ENCODE measurements at places on chromosomes 7 and 10.
A peak's percentile ranks its signal among the peaks of the same experiment; 100 is the strongest.

DNA sequence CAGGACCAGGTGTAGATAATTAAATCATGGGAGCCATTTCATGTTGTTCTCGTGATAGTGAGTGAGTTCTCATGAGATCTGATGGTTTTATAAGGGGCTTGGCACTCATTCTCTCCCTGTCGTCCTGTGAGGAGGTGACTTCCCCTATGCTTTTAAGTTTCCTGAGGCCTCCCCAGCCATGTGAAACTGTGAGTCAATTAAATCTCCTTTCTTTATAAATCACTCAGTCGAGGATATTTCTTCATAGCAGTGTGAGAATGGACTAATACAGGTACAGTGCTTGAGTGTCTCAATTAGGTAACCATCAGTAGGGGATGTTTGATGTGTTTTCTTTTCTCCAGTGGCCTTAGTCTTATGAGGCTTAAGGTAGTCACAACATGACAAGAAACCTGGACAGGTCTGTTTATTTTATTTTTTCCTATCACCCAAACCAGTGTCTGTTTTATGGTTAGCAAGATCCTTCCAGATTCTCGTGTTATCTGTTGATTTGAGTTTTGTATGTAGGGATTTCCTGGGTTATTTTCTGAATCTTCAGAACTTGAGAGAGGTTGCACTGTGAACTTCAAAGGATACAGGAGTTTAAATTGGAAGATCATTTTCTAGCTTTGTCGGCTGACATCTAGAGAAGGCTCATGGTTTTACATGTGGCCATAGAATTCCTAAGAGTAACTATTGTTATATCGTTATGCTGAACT, 32.1 kb downstream of the UMAD1 start:
- DNase-seq = no peak

GRCh38 chr10:36181426-36182178, 539.5 kb upstream of the FZD8 start:
- no peak for DNase-seq

DNA sequence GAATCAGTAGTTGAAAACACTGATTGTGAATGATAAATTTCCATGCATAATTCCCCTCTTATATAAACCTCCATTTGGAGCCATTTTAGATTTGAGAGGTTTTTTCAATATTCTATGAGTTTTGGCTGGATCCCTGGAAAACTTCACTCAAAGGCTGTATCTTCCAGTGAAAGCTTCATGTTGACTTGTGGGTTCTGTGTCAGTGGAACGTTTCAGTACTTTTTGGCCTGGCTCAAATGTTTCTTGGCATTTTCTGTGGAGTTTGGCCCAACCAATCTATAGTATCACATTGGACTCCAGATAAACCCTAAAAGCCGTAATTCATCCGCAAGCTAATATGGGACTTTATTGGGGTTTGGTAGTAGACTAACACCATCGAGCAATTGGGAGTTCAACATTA, 172.6 kb upstream of the PRPS1L1 start:
- no peak for DNase-seq

GRCh38 chr10:100008142-100008522, 1.6 kb downstream of the DNMBP start:
- no peak for DNase-seq

DNA sequence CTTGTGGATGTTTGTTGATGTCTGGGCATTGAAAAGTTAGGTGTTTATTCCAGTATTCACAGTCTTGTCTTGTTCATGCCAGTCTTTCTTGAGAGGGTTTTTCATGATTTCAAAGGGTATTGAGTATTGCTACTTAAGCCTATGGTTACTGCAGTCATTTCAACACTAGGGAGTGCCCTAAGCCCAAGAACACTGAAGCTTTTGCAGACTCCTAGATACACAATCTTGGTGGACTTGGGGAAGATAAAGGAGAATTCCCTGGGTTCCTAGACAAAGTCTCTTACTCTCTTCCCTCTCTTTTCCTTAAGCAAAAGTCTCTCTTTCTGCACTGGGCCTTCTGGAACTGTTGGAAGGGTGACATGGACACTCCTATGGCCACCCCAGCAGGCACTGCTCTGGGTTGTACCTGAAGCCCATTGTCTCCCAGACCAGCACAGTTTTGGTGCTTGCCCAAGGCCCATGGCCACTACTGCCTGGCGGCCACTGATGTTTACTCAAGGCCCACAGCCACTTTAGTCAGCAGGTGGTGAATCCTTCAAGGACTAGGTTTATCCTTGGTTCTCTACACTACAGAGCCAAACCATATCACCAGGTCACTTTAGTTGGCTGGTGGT, 24.9 kb downstream of the SAMD9 start:
- DNase-seq = peak; percentile 24

GRCh38 chr7:144588559-144589051, 185.1 kb upstream of the NOBOX start:
- DNase-seq = no peak

DNA sequence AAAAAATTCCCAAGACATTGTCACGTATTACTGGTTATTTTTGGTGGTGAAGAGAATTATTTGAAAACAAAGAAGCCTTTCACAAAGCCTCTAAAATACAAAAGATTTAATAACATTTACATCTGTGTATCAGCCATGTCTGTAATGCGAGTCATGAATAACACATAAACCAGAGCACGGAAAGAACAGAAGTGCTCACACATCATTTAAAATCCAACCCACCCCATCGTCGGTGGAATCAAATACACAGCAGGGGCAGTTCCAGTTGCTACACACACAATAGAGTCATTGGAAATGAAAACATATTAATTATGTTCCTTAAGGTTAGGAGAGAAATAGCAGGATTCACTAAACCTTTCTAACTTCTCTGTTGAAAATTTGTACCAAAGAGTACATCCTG, 1097.3 kb downstream of the KCNMA1 start:
- no peak for DNase-seq

- peak; percentile 7 for DNase-seq
Measured at GRCh38 chr7:76133164-76133775, 68.4 kb upstream of the SRRM3 start.

DNA sequence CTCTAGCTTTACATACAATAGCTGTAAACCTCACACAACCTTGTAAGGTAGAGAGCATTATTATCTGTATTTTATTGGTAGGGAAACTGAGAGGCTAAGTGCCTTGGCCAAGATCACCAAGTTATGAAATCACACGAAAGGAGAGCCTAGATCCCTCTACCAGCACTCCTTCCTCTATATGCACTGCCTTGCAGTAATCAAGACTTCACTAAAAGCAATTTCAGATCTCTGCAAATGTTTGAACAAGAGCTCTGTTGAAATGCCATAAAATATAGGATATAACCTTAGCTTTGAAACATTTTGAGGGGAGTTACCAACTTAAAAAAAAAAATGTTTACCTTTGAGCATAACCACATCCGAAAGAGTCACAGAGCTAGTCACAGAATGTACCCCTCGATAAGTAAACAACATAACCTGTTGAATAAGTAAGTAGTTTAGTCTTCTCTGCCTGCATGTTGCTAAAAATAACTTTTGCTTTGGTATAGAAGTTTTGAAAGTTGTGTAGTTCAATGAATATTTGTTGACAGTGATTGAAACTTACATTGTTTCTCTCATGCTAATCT, 709.4 kb downstream of the AUTS2 start:
- DNase-seq = peak; percentile 32

GRCh38 chr7:145718129-145718528, 398.5 kb upstream of the CNTNAP2 start:
- no peak for DNase-seq

Measured in CD4-positive, alpha-beta T cell treated with Interleukin-17A for 1 hour (primary cell).